CD4-positive, alpha-beta T cell treated with Interleukin-21 for 1 hour (primary cell): ENCODE measurements at places on chromosomes 12 and 14.

GRCh38 chr12:40999210-40999609 lies 188.9 kb upstream of the PDZRN4 start:
- DNase-seq = no peak

DNA sequence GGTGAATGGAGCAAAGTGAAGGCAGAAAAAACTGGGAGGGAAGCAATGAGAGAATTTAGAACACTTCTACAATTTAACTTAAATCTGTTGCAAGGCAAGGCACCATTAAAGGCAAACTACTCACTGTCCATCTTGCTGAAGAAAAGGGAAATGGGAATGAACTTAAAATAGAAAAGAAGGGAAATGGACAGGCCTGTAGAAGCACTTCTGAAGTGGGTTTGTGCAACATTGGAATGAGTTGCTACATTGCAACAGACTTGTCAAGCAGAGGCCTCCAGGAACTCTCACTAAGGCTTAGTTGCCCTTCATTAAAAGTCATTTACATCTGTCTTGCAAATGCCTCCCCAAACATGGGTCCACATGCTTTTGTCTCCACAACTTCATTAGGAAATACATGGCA lies 13.7 kb upstream of the OR10AD1 start:
- no peak for DNase-seq

GRCh38 chr12:61915420-61915819 lies 344.8 kb upstream of the USP15 start:
- no peak for DNase-seq

GRCh38 chr12:57844709-57845477 lies 1.6 kb downstream of the CTDSP2 start:
- peak; percentile 30 for DNase-seq

DNA sequence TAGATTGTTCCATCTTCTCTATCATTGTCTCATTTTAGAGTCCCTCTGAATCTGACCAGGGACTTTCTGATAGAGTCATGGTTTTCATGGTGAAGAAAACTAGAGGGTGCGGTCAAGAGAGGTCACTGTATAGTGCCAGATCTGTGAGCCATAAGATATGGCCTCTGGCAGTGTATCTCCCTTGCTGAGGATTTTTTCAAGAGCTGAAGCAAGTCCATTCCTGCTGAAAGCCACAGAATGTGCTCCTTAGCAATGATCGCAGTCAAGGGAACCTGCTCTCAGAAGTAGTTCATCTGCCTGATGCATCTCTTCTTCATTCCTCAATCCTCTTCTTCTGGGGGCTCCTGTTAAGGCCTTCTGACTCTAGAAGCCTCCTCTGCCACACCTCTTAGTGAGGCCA lies 405.2 kb downstream of the EGLN3 start:
- no peak for DNase-seq

GRCh38 chr12:53267306-53267998 lies 647 bp upstream of the ESPL1 start:
- DNase-seq = no peak

- DNase-seq = no peak
Observed at GRCh38 chr12:52582486-52582885, 8.8 kb upstream of the KRT74 start.

GRCh38 chr12:41636653-41637052 lies 448.5 kb downstream of the PDZRN4 start:
- DNase-seq = no peak

DNA sequence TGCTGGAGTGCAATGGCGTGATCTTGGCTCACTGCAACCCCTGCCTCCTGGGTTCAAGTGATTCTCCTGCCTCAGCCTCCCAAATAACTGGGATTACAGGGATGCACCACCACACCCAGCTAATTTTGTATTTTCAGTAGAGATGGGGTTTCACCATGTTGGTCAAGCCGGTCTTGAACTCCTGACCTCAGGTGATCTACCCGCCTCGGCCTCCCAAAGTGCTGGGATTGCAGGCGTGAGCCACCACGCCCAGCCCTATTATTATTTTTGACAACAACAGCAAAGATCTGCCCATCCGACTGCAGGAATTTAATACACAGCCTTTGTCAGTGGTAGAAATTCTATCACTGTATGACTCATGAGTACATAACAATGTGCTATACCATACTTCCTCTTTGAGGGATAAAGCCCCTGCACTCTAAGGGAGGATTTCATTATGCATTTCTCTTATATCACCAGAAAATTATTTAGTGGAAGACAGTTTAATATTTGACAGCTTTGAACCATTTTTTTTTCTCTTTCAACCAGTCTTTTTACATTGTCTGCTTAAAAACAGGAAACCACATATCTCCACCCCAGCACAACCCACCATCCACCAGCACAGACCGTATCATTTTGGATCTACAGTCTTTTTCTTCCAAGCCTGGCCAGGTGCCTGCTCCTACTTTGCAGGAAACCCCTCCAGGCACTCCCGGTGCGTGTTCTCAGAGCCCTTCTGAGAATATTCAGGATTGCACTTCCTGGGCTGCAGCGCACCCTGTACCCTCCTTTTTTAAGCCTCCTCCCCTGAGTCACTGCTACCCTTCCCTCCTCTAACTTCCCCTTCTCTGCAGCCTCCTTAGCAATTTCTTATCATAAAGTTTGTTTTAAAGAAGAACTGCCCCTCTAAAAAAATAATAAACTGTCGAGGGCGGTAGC lies 594 bp downstream of the ARHGDIB start:
- DNase-seq = peak; percentile 68

DNA sequence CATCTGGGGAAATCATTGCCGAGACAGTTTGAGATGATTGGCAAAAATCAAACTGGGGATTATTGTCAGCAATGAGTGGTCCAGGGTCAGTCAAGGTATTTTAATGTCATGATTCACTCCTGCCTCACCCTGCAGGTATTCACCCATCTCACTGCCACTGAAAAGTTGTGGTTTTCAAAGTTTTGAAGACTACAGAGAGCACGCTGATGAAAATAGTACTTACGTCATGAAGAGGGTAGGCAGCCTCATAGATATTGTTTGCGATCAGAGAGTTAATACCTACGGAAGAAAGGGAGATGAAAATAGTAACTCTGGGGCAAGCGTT lies 138.0 kb downstream of the ANO2 start:
- DNase-seq = no peak

DNA sequence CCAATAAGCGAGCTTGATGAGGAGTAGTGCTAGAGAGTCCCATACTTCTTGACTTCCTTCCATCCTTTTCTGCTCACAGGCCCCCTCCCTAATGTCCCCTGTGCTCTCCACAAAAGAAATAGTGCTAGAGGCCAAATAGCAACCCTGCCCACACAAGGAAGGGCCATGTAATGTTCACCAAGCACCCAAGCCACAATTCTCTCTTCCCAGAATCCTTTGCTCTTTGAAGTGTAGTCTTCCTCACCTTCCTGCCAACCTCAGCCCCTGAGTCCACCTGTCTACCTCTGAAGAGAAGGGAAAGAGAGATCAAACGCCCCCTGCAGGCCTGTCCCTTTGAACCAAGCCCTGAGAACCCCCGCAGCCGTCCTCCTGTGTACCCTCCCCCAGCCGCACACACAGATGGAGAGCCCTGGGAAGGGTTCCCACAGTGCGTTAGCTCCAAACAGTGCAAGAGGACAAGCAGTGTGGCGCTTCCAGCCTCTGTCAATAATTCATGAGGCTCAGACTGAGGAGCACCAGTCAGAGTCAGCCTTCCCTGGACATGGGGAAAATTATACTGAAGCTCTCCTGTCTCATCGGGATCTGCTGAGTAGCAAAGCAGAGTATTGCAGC lies 1.9 kb upstream of the DHRS4 start:
- DNase-seq = no peak

DNA sequence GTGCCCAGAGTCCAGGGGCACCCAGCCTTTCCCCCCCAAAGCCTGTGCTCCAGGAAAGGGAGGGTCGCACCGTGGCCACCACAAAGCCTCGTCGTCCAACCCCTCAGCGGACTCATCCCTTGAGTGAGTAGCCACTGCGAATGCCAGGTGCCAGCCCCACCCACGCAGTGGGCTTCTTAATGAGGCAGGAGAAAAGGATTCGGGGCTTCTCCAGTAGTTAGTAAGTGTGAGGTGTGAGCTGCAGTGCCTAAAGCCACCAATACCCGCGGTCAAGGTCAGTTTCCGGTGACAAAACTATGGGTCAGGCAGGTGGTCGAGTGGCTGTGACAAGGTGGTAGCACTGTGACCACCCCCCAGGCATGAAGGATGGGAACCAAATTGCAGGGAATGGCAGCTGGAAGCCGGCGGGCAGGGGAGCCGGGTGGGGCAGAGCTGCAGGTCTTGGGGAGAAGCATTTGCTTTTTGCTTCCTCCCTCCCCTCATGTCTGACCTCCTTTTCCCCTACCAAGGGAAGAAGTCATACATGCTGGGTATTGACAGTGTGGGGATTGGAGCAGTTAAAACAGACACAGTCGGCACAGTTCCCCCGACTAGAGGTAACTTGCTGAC lies 8.0 kb downstream of the RAN start:
- DNase-seq = no peak

- DNase-seq = no peak
Observed at GRCh38 chr14:37083599-37083998, 88.8 kb downstream of the SLC25A21 start.

DNA sequence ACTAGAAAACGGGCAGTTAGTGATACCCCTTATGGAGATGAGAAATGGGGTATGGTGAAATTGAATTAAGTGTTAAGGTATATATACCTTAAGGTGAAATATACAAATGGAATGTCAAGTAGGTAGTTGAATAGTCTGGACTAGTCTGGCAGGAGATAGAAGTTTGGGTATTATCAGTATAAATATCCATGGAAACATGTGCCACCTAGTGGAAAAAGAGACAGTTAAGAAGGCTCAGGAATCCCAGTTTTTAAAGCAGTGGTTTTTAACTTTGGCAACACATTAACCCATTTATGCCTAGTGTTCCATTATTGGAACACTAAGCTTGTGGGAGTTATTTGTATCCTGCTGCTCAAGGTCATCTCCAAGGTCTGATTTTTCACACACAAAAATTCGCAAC lies 38.6 kb upstream of the TPH2 start:
- DNase-seq = no peak

DNA sequence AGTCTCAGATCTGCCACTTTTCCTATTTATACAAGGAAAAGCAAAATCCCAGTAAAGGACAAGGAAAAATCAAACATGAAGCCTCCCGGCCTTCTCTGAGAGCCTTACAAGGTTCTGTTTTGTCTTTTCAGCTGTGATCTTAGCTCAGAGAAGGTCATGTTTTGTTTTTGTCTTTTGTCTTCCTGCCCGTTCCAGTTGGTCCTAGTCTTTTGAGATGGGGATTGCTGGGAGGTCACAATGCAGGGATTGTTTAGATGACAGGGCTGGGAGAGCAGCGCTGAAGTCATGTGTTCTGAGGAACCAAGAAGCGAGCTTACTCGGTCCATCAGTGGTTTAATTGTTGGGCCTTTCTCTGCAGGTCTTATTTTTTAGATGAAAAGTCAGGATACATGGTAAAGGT lies 6.0 kb downstream of the PLEKHH1 start:
- no peak for DNase-seq

DNA sequence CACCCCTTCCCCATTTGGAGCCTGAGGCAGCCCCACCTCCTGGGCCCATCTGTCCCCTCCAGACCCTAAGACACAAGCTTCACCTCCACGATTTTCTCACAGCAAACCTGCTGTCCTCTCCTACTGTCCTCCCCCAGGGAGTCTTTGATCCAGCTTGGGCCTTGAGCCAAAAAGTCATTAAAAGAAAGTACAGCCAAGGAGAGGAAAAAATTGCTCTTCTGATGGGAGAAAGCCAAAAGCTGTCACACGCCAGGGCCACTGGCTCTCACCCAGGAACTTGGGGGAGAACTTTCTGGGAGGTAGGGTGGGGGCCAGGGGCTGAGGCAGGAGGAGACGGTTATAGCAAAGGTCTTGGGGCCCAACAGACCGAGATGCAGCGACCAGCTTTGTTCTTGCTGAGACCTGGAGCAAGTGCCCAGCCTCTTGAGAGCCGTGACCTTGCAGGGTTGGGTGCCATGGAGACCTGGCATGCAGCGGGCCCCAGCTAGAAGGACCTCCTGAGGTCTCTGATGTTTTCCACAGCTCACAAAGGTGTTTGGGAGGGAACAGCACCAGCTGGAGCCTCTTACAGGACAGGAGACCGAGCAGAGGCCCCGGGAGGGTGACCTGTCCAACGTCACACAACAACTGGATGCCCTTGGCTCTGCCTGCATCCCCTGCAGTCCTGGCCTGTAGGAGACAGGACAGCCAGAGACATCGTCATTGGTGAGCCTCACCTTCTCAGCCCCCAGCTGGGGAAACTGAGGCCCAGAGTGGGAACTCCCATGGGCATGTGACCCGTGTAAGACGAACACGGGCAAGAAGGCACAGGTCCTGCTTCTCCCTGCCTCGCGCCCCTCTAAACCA lies 124.5 kb downstream of the CALM1 start:
- no peak for DNase-seq

DNA sequence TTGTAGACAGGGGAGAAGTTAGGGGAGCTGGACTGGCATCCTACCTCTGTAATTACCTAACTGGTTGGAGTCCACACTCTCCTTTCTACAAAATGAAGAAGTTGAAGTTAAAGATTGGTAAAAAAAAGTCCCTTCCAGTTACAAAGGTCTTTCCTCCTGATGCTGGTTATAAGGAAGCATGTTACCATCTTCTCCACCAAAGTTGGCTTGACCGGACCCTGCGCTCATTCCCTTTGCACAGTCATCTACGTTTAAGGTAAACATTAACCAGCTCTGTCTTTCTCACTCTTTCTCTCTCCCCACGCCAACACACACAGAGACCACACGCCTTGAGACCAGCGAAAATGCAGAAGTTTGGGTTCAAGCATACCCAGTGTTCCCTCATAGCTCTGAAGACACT lies 11.9 kb downstream of the FBLN5 start:
- DNase-seq = no peak

DNA sequence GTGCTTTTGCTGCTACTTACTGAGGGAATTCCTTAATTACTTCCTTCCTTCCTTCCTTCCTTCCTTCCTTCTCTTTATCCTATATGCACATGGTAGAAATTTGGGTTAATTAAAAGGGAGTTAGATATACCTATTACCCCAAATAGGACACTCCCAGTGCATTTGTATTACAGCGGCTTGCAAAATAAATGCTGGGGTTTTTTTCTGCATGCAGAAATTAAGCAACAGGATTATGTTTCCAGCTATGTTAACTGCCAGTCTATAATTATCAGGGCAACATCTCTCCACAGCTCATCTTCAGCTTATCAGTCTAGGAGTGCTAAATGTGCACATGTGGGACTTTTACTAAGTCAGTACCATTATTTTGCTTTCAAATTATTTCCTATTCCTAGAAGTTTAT lies 132.9 kb upstream of the SLC35F4 start:
- no peak for DNase-seq

DNA sequence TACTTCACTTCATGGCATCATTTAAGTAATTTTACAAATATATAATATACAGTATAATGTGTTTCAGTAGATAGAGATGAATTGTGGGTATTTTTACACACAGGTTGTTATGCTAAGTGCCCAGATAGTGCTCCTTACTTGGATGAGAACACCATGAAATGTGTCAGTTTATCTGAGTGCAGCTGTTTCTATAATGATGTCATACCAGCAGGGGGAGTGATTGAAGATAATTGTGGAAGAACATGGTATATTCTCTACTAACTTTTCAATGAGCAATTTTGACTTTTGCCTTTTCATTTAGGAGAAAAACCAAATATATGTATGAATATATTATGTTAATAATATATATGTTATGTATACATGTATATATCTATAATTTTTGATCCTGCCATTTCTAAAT lies 221.6 kb downstream of the LRRK2 start:
- no peak for DNase-seq

- no peak for DNase-seq
Observed at GRCh38 chr12:132045751-132046150, 96.0 kb downstream of the EP400 start.
